ENCODE measurements at places on chromosomes 12 and 14.

GRCh38 chr12:33690562-33690961, 250.9 kb upstream of the SYT10 start:
- no peak for DNase-seq

- DNase-seq: no peak
These were observed 94.5 kb downstream of the DNAI7 start for GRCh38 chr12:25100194-25101091.

- DNase-seq: no peak
These were observed 47.1 kb downstream of the MLXIP start for GRCh38 chr12:122125452-122126341.

GRCh38 chr14:30551460-30551859, 7.5 kb upstream of the G2E3 start:
- no peak for DNase-seq

DNA sequence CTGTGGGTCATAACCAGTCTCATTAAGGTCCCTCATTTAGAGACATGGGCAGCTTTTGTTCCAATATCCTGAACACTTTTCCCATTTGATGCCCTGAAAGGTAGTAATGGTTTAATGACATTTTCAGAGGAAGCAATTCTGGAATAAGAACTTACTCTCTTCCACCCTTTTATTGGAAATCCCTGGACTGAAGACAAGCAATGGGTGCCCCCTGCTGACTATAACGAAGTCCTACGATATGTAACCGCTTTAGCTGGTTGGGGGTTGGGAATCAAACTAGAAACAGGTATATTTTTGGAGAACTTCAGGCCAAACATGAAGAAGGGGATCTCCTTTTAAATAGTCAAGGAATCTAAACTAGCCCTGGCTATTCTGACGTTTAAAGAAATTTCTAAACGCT, 20.5 kb downstream of the SARNP start:
- no peak for DNase-seq

DNA sequence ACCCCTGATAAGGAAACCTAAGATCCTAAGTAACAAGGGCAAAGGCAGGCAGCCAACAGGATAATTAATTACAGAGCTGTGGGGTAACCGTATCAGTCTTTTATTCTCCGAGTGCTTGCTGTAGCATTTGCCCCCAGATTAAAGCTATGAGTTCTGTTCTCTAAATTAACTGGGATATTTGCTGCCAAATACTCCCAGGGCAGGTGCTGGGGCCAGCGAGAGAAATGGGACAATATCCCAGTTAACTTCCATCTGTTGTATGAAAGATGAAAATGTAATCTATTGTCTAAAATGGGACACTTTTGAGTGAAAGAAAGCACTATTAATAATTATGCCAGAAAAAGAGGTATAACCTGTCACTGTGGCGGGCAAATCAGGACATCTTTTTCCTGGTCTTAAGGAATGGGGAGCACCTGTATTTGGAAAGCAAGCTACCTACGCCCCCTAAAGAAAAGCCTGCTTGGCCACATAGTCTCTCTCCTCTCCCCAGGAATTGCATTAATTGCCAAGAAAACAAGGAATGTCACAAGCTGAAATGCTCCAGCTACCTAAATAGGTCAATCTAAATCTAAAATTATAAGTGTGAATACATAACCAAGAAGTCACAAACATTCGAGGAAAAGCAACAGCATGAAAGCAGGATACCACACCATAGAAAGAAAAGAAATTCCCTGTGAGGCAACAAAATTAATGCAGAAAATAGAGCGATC, 26.7 kb upstream of the CFAP54 start:
- DNase-seq: no peak

GRCh38 chr14:21054123-21054767, 3.4 kb upstream of the RNASE8 start:
- no peak for DNase-seq

DNA sequence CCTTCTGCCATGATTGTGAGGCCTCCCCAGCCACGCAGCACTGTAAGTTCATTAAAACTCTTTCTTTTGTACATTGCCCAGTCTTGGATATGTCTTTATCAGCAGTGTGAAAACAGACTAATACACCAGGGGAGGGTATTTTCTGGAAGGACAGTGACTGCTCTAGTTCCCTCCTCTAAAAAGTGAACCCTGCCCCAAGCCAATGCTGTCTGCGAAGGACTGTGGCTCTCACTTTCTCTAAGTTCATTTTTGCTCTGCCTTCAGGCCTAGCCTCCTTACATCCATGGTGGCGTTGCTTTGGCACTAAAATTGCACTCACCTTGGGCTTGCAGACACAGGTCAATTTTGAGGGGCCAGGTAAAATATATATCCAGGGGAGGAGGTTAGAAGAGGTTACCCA, 323.0 kb downstream of the VRK1 start:
- no peak for DNase-seq

GRCh38 chr12:54932038-54932437, 52.5 kb downstream of the TESPA1 start:
- DNase-seq: no peak

GRCh38 chr14:67674139-67674479, 323 bp downstream of the VTI1B start:
- DNase-seq: peak; percentile 33

- no peak for DNase-seq
These were observed 95.4 kb downstream of the TTC7B start for GRCh38 chr14:90720832-90721231.

DNA sequence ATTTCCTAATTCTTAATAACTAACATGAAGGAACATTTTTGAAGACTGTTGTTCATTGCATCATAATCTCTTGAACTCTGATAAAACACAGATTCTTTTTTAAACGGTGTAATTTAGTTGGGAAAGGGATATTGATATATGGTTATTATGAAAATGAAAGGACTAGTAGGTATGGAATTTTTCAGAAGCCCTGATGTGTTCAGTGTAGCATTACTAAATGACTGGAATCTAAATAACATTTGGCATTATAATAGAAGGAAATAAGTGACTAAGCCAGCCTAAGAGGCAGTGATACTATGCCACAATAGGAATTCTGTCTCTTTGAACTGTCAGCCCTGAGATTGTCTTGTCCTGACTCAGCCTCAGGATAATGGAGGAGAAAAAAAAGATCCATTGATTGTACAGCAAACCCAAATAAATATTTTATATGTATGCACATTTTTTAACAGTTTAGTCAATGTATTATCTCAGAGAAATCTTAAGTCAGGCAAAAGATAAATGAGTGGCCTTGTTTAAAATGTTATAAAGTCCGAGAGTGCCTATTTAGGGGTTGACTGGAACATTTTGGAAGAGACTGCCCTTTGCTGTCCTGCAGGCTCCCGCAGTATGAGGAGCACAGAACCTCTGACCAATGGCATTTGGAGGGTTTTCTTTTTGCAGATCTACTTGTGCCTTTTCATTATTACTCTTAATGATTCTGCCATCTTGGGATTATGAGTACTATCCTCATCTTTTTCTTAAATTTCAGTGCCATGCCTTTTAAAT, 271.2 kb downstream of the EGLN3 start:
- no peak for DNase-seq

DNA sequence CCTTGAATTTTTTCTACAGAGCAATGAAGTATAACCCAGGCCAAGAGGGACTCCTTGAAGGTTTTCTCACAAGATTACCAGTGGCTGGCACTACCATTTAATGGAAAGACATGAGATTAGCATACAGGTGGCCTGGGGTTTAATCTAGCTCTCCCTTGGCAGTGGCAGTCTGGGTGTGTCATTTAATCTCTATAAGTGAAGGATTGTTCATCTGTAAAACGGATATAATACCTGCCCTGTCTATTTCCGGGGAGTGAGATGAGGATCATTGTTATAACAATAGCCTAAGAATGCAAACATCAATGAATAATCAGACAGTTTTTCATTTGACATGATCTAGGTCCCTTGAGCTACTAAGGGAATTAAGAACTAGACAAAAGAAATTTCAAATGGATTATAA, 168.7 kb upstream of the CPNE8 start:
- no peak for DNase-seq

- no peak for DNase-seq
These were observed 404.2 kb downstream of the TMEM121 start for GRCh38 chr14:105930572-105930971.

Measured in stimulated activated CD4-positive, alpha-beta T cell treated with anti-CD3 and anti-CD28 coated beads, Interleukin-2, amount 100 ng/mL, for 4 hours (primary cell).